Caco-2 (cell line): ENCODE measurements at places on chromosomes 11 and 22.
A peak's percentile ranks its signal among the peaks of the same experiment; 100 is the strongest.

- DNase-seq: no peak
These were observed 32.9 kb downstream of the TST start for GRCh38 chr22:36986242-36986821.

- peak; percentile 45 for DNase-seq
These were observed 81.0 kb downstream of the PRR5L start for GRCh38 chr11:36376888-36377758.

DNA sequence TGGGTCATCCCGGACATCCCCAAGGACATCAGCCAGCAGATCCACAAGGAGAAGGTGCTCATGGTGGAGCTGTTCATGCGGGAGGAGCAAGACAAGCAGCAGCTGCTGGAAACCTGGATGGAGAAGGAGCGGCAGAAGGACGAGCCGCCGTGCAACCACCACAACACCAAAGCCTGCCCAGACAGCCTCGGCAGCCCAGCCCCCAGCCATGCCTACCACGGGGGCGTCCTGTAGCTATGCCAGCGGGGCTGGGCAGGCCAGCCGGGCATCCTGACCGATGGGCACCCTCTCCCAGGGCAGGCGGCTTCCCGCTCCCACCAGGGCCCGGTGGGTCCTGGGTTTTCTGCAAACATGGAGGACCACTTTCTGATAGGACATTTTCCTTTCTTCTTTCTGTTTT lies 15.3 kb upstream of the FADD start:
- DNase-seq: no peak

DNA sequence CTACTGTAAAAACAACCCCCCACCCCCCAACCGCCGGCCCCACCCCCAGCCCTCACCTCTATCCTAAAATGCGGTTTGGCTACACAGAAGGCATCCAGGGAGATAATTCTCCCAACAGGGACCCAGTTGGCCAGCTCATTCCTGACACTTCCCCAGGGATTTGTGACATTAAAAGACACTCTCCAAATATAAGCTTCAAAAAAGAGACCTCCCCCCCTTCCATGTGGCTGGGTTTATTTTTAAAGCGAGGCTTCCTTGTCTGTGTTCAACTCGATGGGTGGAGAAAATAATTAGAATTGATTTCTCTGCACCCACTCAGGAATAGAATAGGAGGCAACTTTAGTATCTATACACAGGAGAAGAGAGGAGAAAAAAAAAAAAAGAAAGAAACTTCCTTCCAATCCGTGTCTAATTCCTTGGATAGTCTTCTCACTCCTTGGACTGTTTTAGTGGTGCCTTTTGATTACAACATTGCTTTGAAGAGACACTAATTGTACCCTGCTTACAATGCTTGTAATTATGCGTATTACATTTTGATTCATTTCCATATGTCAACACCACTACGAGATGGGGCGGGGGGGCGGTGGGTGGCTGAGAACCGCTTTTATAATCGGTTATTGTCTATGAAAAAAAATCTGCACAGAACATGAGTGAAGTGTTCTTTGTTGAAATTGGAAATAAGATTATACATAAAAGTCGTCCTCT lies 500.4 kb downstream of the MIAT start:
- no peak for DNase-seq

GRCh38 chr22:36360011-36360410 lies 27.8 kb downstream of the MYH9 start:
- DNase-seq: peak; percentile 54

- no peak for DNase-seq
These were observed 14.5 kb downstream of the CRTAM start for GRCh38 chr11:122852796-122853160.

DNA sequence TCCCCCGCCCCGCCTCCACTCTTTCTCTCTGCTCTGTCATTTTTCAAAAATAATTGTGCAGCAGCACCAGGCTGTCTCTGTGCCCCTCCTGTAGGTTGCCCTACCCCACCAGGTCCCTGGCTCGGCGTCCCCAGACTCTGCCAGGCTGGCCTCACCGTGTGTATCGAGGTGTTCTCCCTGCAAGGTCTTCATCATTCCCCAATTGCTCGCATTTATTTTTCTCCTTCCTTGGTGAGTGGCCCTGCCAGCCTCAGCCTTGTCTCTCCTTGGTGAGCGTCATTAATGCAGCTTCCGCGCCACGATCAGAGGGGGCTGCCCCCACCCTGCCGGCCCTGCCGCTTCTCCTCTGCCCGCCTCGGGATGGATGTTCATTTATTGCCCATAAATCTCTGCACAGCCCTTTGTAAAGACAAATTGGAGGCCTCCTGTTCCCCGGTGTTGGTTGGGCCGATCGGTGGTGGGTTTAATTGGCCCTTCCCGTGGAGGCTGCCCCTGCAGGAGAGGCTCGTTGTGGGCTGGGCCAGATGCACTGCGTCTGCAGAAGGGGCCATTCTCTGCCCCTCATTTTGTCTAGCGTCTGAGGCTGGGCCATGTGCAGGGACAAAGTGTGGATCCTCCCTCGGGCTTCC lies 33.2 kb downstream of the RTN4R start:
- DNase-seq: no peak

DNA sequence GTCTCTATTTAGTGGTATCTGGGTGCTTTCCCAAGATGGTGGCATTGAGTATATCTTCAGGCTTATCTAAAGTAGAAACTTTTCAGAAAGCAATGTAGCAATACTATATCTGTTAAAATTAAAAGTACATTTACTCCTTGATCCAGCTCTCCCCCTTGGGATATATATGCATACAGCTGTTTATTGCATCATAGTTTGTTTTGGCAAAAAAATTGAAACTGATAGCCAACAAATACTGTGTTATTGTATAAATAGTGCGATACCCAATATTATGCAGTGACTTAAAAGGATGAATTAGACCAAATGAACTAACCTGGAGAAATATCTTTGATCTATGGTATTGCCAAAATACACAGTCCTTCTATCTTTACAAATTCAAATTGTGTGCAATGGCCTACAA lies 8.4 kb upstream of the OR10A3 start:
- DNase-seq: no peak

DNA sequence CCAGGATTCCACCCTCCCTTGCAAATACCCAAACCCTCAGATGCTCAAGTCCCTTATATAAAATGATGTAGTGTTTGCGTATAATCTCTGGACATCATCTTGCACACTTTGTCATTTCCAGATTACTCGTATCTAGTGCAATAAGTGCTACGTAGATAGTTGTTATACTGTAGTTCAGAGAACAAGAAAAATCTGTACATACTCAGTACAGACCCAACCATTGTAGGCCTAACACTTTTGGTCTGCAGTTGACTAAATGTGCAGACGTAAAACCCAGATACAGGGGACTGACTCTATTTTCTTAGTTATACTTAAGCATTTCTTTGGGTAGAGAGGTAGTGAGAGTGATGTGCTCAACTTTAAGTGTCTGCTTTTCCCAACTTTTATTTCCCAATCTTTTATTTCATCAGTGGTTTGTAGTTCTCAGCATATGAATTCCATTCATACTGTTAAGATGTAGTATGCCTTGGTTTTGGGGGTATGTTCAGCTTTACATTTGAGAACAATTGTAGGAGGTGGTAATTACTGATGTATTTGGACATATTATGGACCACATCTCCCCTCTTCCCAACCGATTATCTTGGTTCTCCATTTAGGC lies 43.9 kb downstream of the DDX6 start:
- DNase-seq: no peak

DNA sequence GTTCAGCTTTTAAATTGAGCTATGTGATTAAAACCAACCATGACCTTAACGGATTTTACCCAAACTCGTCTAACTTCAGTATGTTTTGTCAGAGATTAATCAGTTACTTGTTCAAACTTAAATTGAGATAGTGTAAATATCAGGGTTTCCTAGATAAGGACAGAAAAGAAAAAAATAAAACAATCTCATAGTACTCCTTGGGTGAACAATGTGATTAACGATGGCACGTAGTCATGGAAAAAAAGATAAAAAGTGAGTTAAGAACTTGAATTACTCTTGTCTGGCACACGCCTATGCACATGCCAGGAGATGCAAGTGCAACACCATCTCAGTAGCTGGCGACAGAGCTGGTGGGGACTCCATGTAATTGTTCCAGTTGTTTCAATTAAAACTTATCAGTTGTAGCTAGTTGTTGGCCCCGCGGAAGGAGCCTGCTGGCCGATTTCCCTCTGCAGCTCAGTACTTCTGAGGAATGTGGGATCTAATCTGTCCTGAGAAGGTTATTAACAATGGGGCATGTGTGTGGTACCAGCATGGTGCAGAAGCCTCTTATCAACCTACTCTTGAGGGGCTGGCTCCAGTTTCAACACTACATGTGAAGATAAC lies 3.0 kb downstream of the RASSF10 start:
- no peak for DNase-seq

DNA sequence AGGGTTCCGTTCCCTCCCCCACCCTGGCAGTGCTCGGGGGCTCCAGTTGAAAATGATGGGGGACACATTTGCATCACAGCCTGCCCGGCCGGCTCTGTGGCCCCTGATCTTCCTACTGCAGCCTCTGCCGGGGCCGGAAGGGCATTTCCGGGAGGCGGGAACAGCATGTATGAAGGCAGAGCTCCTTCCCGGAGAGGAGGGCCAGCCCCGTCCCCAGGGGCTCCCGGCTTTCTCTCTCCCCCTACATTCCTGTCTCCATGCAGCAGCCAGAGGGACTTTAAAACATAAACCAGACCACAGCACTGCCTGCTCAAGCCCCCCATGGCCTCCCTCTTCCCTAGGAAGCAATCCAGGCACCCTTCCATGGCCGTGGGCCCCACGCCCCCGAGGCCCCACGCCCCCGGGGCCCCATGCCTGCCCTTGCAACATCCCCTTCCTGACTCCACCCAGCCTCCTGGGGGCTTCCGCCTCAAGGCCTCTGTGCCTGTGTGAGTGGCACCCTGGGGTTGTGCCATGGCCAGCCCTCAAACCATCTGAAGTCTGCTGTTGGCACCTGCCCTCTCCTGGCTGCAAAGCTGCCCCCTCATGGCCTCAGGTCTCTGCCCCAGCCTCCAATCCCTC lies 73.1 kb downstream of the CDKN1C start:
- no peak for DNase-seq

- no peak for DNase-seq
These were observed 84.7 kb downstream of the TTC28 start for GRCh38 chr22:28594797-28595462.

- DNase-seq: no peak
These were observed 4.4 kb downstream of the NCAM1 start for GRCh38 chr11:112965656-112966055.

GRCh38 chr11:66818231-66818955 lies 24.8 kb upstream of the RCE1 start:
- DNase-seq: peak; percentile 51

- DNase-seq: no peak
These were observed 54.1 kb downstream of the MAML2 start for GRCh38 chr11:96288915-96289314.

GRCh38 chr11:69620683-69621290 lies 20.2 kb upstream of the CCND1 start:
- DNase-seq: no peak

DNA sequence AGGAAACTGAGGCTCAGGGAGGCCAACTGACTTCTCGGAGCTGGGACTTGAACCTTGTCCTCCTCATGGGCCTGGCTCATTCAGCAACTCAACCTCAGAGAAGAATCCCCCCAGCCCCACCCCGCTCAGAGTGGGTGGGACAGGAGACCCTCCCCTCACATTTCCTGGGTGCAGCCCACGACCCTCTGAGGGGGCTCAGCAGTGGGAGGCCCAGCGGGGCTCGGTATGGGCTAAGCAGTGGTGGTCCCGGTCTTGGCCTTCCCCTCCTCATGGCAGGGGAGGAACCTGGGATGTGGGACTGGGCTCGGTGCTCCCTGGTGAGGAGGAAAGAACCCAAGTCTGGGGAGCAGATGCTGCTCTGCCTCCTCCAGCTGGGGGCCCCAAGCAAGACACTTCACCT lies 14.2 kb upstream of the CABP7 start:
- DNase-seq: no peak

GRCh38 chr22:32469799-32470212 lies 4.8 kb upstream of the FBXO7 start:
- DNase-seq: no peak

GRCh38 chr11:130413405-130414106 lies 14.9 kb downstream of the ADAMTS8 start:
- no peak for DNase-seq

DNA sequence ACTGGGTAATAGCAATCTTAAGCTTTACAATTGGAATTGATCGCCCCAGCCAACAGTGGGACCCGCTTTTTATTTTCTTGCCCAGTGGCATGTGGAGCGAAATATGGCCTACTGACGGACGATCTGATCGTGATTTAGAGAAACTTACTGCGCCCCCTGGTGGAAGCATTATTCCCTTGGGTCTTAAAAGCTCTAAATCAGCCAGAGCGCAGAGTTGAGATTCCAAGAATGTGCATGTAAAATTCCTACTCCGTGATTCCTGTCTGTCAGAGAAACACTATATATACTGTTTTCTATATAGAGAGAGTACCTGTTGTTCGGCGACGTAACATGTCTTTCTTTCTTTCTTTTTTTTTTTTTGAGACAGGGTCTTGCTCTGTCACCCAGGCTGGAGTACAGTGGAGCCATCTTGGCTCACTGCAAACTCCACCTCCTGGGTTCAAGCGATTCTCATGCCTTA lies 3.7 kb upstream of the DPF2 start:
- peak; percentile 87 for DNase-seq

DNA sequence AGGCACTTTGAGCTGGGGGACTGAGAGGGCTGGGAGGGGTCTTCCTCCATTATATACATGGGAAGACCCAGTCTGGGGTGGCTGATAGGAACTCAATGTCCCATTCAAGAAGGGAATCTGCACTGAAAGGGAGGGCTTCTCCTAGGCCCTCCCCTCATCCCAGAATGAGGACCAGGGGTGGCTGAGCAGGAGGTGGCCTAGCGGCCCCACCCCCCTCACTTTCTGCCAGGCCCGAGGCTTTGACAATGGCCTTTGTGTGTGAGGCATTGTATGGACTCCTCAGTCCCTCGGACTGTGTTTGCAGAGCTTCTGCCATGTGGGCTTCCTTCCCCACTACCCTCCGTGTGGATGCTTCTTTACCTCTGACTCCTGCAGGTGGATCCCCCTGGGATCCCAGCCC lies 65.7 kb downstream of the NECTIN1 start:
- DNase-seq: no peak

- DNase-seq: no peak
These were observed 78.1 kb downstream of the GAB2 start for GRCh38 chr11:78339483-78339882.

DNA sequence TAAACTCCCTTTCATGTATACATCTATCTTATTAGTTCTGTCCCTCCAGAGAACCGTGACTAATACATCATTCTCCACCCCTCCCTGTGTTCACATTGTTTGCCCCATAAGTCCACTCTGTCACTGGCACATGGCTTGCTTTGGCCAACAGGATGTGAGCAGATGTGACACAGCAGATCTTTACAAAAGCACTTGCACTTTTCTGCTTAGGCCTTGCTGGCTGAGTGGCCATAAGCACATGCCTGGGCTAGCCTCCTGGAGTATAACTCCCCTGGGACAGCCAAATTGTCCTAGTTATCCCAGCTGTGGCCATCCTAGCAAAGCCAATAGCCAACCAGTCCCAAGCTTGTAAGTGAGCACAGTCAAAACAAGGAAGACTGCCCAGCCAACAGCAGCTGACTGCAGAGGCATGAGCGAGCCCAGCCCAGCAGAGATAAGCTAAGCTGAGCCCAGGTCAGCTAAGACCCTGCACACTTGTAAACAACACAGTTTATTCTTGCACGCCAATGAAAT lies 9.7 kb upstream of the RCN1 start:
- DNase-seq: no peak

- no peak for DNase-seq
These were observed 11.4 kb downstream of the KDELR3 start for GRCh38 chr22:38479096-38479837.
